ENCODE measurements at places on chromosomes 11 and 22.
A peak's percentile ranks its signal among the peaks of the same experiment; 100 is the strongest.

GRCh38 chr22:46362934-46363515, 27.5 kb downstream of the TRMU start:
- DNase-seq: no peak

GRCh38 chr22:32106930-32107329, 52.2 kb downstream of the C22orf42 start:
- no peak for DNase-seq

- no peak for DNase-seq
Measured at GRCh38 chr11:134497586-134497985, 85.5 kb upstream of the B3GAT1 start.

DNA sequence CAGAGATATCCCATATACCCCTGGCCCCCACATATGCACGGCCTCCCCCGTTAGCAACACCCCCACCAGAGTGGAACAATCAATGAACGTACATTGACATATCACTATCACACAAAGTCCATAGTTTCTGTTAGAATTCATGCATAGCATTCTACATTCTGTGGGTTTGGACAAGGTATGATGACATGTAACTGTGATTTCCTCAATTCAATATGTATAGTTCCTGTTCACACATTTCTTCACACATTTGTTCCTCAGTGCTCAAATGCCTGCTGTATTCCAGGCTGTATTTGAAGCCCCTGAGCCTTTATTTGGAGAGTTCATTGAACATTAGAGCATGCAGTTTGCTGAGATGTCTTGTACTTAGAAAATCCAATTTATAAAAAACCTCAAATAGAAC, 69.9 kb downstream of the PTPRJ start:
- no peak for DNase-seq

- DNase-seq: no peak
Measured at GRCh38 chr22:47804281-47804680, 1041.8 kb downstream of the TBC1D22A start.

DNA sequence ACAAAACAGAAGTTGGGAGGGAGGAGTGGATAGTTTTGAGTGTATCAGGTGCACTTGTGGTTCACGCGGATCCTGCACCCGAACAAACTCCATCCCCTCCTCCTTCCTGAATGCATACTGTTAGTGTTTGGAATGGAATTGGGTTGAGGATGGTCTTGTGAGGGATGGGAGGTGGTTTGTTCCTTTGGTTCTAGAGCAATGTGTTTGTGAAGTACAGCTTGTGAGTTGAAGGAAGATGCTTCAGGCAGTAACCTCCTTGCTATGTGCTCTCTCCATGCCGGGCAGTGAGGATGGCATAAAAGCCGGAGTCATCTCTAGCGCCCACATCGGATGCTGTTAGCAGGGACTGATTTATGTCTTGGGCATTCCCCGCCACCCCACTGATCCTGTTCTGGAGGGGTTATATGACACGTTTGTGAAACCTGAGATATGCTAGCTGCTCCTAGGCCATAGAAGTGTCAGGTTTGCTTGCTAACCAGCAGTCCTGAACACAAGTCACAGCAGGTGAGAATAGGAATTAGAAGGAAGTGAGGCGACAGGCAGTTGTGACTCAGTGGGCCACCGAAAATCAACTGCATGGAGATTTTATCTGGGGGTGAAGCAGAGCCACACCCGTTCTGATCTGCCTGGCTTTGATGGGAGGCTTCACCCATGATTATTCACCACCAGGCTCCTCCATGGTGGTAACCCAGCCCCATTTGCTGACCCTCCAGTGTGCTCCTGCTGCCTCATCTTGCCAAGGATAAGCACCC, 2.2 kb downstream of the BCR start:
- peak; percentile 71 for DNase-seq

- DNase-seq: no peak
Measured at GRCh38 chr11:124514131-124514530, 29.3 kb downstream of the OR8B12 start.
